ENCODE measurements at places on chromosomes 4 and X.

- no peak for DNase-seq
These were observed 33.3 kb upstream of the PPARGC1A start for GRCh38 chr4:23923141-23923540.

GRCh38 chr4:79022529-79022928, 83.3 kb upstream of the PAQR3 start:
- DNase-seq = no peak

DNA sequence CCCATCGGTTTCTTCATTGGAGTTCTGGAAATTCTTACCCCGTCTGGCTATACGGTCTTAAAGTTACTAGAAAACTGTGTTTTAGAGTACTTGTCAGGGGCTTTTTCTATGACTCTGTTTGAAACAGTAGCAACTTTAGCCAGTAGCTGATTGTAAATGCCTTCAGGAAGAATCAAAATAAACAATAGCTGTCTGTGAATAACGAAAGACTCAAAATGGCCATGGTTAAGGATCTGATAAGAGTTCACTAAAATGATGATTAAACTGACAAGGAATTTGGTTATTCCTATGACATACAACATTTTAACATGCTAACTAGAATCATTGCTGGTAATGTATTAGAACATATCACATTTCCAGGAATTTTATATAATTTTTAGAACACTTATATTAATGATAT, 191.0 kb downstream of the EVC2 start:
- no peak for DNase-seq

- DNase-seq = no peak
These were observed 24.4 kb upstream of the PDZD4 start for GRCh38 chrX:153854702-153855101.

DNA sequence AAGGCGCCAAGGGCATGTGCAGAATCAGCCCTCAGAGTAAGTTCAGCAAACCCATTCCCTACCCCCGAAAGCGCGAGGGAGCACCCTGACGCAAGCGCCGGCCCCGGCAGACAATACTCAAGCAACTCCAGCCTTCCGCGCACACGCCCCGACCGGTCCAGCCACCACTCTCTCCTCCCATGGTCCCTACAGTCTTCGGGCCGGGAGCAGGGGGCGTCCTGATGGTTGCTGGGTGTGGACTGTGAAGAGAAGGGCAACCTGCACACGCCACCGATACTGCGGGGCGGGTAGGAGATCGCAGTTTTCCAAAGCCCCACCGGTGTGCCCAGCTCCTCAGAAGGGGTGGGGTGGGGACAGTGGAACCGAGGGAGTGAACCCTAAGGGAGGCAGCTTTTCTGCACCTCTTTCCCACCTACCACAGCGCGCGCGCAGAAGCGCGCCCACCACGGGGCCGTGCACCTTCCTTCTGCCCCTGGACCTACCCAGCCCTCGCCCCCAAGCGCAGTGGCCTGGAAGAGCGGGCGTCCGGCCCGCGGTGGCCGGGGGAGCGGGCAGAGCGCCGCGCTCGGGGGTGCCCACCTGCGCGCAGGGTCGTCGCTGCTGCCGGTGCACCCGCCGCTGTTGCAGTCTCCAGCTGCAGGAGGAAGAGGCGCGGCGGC, 650.2 kb upstream of the DIPK2B start:
- DNase-seq = peak; percentile 15

All from SW 1271 (cell line).